Activated T-cell treated with anti-CD3 and anti-CD28 coated beads, Interleukin-2, amount 50 U/mL, for 24 hours (primary cell): ENCODE measurements at places on chromosomes 5 and 9.

DNA sequence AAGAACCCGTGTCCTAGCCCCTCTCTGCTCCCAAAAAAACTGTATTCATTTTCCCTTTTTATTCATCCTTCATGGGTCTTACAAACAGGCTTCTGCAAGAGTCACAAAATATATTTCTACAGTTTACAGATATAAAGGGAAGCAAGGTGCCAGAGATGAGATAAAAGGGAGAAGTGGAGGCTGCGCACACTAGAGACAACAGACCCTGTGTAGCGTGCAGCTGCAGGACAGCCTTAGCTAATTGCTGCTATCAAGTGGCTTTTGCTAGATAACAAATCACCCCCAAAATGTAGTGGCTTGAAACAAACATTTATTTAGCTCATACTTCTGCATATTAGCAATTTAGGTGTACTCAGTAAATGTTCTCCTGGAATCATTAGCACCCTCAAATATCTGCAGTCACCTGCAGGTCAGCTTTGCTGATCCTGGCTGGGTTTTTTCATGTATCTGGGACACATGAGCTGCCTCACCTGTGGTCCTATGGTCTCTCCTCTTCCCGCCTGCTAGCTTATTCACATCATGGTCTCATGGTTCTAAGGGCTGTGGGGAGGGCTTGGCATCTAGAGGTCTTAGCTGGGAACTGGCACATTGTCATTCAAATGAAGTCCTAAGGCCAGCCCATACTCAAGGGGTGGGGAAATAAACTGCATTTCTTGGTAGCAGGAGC, 29.4 kb downstream of the ARHGEF37 start:
- no peak for DNase-seq

- no peak for DNase-seq
Measured at GRCh38 chr9:69649566-69650250, 22.5 kb downstream of the APBA1 start.

- no peak for DNase-seq
Measured at GRCh38 chr5:173883347-173883924, 4.7 kb upstream of the CPEB4 start.

- no peak for DNase-seq
Measured at GRCh38 chr9:125547368-125547767, 159.6 kb downstream of the MAPKAP1 start.

DNA sequence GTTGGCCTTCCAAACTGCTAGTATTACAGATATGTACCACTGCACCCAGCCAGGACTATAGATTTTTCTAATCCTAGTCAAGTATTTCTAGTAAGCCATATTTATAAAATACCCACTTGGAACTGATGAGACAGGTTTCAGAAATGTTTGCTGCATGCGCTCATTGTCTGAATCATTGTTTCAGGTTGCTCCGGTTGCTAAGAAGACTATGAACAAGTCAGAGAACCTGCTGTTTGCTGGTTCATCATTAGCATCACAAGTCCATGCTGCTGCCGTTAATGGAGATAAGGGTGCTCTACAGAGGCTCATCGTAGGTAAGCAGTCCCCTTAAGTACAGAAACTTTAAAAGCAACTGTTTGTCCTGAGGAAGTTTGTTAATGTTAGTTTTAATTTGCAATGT, 5.3 kb downstream of the INVS start:
- DNase-seq: no peak

- peak; percentile 58 for DNase-seq
Measured at GRCh38 chr5:135551593-135552447, 16.1 kb upstream of the NEUROG1 start.

DNA sequence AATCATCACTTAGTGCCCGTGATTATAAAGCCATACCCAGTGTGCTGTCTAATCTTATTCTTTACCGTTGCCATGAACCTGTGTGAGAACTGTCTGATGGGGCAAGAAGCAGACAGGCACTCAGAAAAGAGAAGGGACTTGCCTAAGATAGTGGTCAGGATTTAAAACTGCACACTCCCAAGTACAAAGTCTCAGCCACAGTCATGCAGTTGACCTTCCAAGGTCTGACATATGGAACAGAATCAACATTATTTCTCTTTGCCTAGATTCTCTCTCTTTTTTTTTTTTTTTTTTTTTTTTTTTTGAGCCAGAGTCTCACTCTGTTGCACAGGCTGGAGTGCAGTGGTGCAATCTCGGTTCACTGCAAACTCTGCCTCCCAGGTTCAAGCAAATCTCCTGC, 1.9 kb upstream of the PPP2CA start:
- DNase-seq: no peak

DNA sequence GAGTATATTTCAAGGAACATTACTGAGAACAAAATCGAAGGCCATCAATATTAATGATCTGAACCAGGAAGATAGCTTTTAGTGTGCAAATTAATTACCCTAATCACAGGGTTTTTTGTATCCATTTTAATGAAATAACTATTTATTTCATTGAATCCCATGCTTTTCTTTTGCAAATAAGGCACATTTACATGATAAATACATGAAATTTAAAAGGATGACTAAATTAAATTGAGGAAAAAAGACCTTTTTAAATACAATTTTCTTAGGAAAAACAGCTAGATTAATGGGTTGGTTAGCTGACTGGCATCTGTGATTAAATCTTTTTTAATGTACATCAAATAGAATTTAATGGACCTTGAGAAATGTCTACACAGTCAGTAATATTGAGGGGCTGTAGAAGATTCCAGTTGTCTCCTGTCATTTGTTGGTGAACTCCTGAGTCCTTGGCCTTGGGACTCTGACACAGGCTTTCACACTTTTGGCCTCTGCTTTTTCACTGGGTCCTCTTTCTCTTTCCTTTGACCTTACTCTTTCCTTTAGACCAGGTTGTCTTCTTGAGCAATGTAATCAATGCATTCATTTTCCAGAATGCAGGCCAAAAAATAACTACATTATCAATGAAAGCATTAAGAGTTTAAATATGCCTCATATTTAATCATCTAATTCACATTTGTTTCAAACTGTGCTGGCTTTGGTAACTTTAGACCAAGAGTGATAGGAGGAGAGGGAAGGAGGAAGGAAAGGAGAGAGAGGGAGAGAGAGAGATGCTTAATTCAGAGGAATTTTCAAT, 511.5 kb downstream of the ZNF608 start:
- no peak for DNase-seq

- no peak for DNase-seq
Measured at GRCh38 chr5:125181955-125182354, 435.5 kb upstream of the ZNF608 start.

- peak; percentile 69 for DNase-seq
Measured at GRCh38 chr9:84296146-84296843, 44.3 kb downstream of the SLC28A3 start.

DNA sequence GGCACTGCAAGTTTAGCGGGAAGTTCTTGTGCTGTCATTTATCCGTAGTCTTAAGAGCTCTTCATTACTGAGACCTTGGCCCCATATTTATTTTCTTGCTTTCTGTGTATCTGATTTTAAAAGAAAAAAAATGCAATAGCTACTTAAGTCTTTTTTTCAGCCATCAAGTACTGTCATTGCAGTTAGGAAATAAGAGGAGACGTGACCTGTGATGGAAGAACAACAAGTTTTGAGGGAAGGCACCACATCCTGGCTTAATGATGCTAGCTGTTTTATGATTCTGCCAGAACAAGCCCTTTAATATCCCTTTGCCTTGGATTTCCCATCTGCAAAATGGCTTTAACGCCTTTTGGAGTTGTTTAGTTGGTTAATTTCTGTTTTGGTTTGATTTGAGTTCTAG, 3.8 kb downstream of the RGMB start:
- DNase-seq: no peak

DNA sequence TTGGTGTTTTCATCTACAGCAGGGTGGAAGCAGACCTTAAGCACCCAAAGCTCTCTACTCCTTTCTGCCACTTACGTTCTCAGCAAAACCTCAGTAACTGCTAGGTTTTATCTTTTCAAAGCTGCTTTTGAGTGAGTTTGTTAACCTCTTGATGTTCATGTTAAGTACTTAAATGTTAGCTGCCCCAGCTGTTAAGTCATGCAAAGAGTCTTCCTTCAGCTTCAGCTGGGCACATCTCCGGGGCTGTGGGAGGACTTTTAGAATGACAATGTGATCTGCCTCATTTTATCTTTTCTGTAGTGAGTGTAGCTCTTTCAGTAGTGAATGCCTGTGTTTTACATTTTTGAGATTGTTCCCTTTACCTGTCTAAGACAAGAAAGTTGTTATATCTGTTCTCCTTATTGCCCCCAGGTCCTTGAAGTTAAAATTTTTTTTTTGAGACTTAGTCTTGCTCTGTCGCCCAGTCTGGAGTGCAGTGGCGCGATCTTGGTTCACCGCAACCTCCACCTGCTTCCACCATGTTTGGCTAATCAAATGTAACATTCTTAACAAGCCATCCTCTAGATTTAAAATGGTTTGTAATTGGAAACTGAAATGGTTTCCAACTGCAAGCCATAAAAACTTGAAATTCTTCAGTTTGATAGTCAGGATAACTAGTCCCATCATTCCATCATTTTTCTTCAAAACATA, 19.6 kb downstream of the KDM4C start:
- DNase-seq: no peak

GRCh38 chr9:134571946-134572917, 69.4 kb upstream of the COL5A1 start:
- peak; percentile 30 for DNase-seq

- DNase-seq: no peak
Measured at GRCh38 chr5:136740228-136740627, 374.9 kb upstream of the TRPC7 start.
